ENCODE measurements at places on chromosomes 11 and 22.

GRCh38 chr22:24421428-24421931 is 5.9 kb upstream of the ADORA2A start:
- no peak for DNase-seq

DNA sequence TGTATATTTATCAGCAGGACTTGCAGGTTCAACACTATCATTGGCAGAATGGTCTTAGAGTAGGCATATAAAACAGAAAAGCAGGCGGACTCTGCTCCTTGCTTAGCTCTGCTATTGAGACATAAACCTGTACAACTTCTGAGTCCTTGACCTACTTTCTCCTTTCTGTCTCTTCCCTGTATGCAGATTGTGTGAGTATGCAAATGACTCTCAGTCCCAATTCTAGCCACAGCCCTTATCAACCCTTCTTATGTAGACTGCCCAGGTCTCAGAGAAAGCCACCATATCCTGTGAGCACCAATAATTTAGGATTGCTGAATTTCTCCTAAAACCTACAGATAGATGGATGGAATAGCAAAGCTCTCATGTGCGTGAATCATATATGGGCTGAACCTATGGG is 367.6 kb upstream of the DDI1 start:
- DNase-seq = no peak

DNA sequence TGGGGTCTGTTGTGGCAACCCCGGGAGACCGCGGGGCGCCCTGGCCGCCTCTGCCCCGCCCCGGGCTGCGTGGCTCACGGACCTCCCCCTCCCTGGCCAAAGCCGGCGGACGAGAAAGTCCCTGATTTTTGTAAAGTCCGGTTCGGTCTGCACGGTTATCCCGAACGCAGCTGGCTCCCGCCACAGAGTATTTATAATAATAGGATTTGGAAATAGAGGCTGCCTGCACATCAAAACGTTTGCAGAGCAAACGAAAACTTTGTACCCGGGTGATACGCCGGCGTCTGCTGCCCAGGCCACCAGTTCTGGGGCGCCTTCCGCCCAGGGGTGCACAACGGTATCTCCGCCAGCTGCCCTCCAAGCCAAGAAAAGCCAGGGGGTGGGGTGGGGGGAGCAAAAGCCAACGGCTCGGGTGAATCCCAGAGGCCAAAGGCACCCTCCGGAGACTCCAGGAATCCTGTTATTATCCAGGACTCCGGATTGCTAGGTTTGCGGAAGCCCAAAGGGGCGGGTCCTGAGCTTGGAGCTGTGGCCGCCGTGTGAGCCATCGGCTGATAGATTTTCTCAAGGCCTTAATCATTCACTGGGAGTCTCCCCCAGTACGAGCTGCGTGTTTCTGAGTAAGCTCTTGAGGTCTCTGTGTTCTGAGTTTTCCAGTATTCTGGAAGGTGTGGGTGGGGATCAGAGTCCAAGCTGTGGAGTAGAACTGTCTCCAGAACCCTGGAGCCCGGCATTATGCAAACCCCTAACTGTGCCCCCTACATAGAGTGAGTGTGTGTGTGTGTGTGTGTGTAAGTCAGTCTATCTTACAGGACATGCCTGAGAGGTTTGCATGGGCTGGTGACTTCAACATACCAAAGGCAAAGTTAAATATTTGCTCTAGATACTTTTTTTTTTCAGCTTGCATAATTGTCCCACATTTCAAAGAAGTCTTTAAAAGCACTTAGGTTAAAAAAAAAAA is 673 bp upstream of the SHANK2 start:
- DNase-seq = no peak

GRCh38 chr11:93132836-93133235 is 65.0 kb downstream of the SLC36A4 start:
- no peak for DNase-seq

DNA sequence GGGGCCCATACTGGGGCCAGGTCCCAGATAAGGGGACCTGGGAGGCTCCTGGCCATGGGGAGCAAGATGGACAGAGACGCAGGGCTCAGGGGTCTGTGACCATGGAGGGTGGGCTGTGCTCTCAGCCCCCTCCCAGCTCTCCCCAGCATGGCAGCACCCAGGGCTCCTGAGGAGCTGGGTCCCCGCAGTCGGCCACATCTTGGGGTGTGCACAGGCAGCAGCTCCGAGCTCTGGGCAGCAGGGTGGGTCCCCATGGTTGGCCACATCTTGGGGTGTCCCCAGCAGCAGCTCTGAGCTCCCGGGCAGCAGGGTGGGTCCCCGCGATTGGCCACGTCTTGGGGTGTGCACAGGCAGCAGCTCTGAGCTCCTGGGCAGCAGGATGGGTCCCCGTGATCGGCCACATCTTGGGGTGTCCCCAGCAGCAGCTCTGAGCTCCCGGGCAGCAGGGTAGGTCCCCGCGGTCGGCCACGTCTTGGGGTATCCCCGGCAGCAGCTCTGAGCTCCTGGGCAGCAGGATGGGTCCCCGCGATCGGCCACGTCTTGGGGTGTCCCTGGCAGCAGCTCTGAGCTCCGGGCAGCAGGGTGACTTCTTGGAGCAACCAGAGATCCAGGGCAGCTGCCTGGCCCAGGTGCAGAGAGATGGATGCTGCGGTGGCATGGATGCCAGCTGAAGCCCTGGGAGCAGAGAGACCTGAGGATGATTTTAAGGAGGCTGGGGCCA is 18.3 kb upstream of the MUC5B start:
- DNase-seq = no peak

- DNase-seq = no peak
These were observed 16.5 kb upstream of the CECR2 start for GRCh38 chr22:17352798-17353197.
